ENCODE measurements at places on chromosomes 12 and 14.
A peak's percentile ranks its signal among the peaks of the same experiment; 100 is the strongest.

DNA sequence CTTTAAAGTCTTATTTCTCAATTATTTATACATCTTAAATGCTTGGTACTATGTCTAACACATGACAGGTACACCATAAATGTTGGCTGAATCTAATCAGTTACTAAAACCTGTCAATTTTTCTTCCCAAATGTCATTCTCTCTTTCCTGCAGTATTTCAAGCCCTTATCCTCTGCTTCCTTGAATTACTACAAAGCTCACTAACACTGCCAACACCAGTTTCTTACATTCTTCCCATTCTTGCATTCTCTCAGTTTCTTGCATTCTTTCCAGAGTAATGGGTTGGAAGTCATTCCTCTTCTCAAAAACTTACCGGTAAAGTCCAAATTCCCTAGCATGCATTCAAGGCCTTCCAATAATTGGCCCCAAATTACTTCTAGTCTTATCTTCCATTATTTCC lies 9.6 kb upstream of the SMARCC2 start:
- no peak for DNase-seq

- no peak for DNase-seq
These were observed 16.8 kb downstream of the RFC5 start for GRCh38 chr12:118033323-118033722.

- no peak for DNase-seq
These were observed 255.1 kb upstream of the KRR1 start for GRCh38 chr12:75766263-75767160.

DNA sequence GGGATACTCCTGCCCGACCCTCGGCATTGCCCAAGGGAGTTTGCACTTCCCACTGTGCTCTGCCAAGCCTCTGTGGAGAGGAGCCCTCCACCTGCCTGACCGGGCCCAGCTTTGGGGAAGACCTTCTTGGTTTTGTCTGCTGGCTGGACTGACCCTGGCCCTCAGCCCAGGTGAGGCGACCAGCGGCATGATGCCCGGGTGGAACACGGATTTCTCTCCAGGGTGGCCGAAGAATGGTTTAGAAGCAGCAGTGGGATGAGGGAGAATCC lies 15.6 kb downstream of the ZBTB42 start:
- DNase-seq, result no peak

- peak; percentile 54 for DNase-seq
These were observed 199.9 kb upstream of the FOXN3 start for GRCh38 chr14:89616852-89617341.

All from CD8-positive, alpha-beta T cell (primary cell).